T-helper 9 cell (primary cell): ENCODE measurements at places on chromosomes 2 and 18.

DNA sequence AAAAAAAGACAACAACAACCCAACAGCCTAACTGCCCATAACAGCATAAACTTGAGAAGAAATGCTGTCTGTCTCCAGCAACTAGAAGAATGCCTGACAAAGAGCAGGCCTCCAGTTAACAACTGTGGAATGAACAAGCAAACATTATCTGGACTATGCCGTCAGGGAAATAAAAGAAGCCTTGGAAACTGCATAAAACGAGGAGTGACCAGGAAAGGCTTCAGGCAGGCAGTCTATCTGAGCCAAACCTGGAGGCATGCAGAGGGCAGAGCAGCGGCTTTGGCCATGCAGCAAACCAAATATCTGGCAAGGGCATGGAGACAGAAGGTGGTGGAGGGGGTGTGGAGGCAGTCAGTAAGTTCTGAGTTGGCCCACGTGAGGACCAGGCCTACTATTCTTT, 11.1 kb downstream of the HES6 start:
- no peak for DNase-seq

DNA sequence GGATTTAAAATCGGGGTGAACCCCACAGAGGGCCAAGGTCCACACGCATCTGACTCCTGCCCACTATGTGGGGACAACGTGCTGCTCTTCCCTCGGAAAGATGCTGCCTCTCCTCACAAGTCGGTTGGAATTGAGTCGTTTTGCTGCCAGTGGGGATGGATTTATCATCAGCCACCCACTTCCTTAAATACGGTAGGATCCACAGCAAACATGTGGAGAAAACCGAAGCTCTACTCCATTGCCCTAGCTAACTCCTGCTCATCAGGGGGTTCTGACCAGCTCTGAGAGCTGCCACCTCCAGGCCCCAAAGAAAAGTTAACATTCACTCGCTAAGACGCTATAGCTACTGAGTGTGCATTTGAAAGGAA, 80.9 kb downstream of the CHRNA1 start:
- no peak for DNase-seq

GRCh38 chr18:10896851-10897250, 252.5 kb downstream of the PIEZO2 start:
- DNase-seq: no peak

DNA sequence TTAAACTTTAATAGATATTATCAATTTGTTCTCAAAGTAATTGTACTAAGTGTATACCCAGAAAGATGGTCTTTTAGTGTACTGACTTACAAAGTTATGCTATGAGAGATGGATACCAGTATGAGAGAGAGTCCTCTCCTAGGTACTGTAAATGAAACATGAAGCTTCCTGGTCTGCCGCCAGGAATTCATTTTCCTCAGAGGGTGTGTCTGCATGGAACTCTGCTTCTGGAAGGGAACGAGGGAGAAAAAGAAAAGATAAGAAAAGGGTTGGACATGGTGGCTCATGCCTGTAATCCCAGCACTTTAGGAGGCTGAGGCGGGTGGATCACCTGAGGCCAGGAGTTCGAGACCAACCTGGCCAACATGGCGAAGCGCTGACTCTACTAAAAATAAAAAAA, 2.2 kb upstream of the SSB start:
- no peak for DNase-seq

GRCh38 chr2:95377216-95378123, 25.0 kb upstream of the FAHD2A start:
- DNase-seq: no peak

GRCh38 chr2:226336283-226336682, 463.3 kb downstream of the IRS1 start:
- no peak for DNase-seq

- no peak for DNase-seq
Observed at GRCh38 chr2:63053889-63054602, 3.4 kb downstream of the OTX1 start.

- DNase-seq: no peak
Observed at GRCh38 chr2:226213717-226214116, 585.9 kb downstream of the IRS1 start.

GRCh38 chr2:9210030-9210429, 3.4 kb downstream of the ASAP2 start:
- no peak for DNase-seq

GRCh38 chr18:8951491-8951890, 151.0 kb upstream of the NDUFV2 start:
- DNase-seq: no peak

GRCh38 chr2:156405586-156405985, 30.6 kb upstream of the GPD2 start:
- no peak for DNase-seq

- DNase-seq: no peak
Observed at GRCh38 chr2:99537910-99538485, 48.2 kb upstream of the REV1 start.

DNA sequence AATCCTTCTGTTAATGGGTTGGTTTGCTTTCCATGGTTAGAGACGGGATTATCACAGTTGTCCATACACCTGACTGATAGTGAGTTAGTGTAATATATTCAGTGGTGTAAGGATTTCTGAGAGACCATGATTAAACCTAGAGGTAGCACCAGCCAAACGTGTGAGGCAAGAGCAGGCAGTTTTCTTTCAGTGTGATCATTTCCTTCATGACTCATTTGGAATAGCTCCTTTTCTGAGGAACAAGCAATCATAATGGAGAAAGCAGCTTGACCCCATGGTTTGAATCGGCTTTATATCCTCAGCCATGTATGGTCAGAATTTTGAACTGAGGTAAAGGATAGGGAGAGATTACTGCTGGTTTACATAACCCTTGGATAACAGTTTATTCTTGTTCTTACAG, 2.9 kb downstream of the MXD1 start:
- DNase-seq: no peak

- no peak for DNase-seq
Observed at GRCh38 chr2:136332436-136333095, 214.6 kb upstream of the CXCR4 start.

GRCh38 chr2:1644427-1644826, 99.9 kb downstream of the PXDN start:
- DNase-seq: no peak

GRCh38 chr2:104969564-104969963, 68.3 kb upstream of the MRPS9 start:
- no peak for DNase-seq

GRCh38 chr18:60910534-60910933, 422.7 kb upstream of the CDH20 start:
- DNase-seq: no peak

DNA sequence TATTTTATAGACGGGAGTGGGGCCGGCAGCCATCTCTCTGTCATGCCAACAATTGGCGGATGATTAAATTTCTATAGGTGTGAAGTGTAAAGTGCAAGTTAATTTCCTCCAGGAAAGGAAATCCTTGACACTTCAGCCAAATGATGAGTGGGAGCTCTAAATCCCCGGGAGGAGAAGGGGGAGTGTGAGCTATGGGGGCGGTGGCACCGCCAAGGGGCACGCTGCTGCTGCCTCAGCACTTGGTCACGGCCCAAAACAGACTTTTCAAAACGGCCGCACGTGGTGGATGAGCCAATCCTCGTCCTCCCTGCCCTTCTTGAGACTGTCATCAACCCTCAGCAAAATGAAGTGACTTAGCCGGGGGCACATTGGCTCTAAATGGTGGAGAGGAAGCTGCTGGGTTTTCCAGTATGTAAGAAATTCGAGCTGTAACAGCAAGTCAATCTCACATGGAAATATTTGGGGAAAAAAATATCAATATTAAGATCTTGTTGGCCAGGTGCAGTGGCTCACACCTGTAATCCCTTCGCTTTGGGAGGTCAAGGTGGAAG, 200.8 kb downstream of the TFCP2L1 start:
- DNase-seq: no peak

DNA sequence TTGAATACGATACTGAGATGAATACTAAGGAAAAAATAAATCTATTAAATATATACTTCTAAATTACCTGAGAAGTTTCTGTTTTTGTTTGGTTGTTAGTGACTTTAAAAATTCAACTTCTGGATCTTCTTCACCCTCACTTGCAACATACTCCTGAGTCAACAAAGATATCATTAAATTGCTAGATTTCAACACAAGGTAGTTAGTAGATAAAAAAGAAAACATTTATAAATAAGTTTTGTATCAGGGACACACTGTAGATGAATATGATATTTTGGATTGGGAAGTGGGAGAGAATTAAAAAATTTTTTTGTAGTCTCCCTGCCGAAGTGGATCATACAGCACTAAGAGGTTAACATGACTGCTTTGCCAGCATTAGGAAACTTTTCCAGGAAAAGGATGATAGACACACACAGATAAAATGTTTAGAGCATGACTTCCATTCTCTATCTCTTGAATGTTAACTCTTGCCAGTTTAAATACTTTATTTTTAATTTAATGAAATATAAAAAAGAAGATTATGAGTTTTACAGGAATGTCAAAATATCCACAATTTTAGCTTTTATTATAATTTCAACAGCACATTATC, 15.9 kb downstream of the SP9 start:
- no peak for DNase-seq

- DNase-seq: no peak
Observed at GRCh38 chr18:25225151-25225550, 126.8 kb downstream of the ZNF521 start.

- no peak for DNase-seq
Observed at GRCh38 chr2:161141033-161141432, 19.2 kb upstream of the TANK start.

- DNase-seq: no peak
Observed at GRCh38 chr2:239092571-239093294, 244.8 kb downstream of the TWIST2 start.

DNA sequence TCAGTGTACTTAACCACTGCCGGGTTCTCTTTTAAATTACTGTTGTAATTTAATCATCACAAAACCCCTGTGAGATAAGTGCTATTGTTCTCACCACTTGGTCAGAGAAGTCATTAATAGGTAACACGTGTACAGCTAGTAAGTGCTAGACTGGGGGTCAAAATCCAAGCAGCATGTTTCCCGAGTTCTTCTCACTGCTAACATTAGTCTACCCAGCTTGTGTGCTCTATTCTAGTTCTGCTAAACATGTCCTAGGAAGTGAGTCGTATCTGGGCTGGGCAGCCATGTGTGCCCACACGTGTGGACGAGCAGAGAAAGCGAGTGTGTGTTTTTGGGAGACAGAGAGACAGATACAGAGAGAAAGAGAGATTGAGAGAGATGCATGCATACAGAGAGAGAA, 94.1 kb downstream of the BIN1 start:
- DNase-seq: no peak

DNA sequence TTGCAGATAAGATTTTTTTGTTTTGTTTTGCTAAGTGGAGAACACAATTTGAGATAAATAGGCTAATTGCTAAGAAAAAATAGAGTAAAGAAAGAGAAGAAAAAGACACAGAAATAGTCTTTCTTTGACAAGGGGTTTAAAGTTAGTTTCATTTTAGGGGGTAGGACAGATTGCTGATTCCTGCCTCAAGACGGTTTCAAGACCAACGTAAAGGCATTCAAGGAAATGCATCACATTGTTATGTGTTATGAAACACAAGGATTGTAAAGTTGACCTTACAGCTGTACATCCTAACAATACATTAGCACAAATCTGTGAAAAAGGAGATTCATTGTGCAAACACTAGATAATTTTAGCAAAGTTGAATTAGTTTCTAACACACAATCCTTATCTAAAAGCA, 22.7 kb upstream of the ETAA1 start:
- no peak for DNase-seq

- no peak for DNase-seq
Observed at GRCh38 chr2:100752628-100753333, 67.2 kb upstream of the NPAS2 start.

DNA sequence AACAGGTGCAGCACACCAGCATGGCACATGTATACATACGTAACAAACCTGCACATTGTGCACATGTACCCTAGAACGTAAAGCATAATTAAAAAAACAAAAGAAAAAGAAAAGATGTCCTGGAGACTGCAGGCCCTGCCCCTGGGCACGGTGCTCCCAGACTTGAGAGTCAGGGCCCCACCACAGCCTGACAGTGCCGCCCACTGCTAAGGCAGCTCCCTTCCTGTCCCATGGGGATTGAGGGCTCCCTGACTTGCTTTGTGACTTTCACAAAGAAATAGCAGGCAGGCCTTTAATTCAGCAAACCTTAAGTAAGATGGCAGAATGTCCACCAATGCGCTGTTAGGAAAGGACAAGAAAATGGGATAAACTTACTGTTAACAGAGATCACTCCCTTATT, 116.8 kb downstream of the NDUFA10 start:
- DNase-seq: no peak

DNA sequence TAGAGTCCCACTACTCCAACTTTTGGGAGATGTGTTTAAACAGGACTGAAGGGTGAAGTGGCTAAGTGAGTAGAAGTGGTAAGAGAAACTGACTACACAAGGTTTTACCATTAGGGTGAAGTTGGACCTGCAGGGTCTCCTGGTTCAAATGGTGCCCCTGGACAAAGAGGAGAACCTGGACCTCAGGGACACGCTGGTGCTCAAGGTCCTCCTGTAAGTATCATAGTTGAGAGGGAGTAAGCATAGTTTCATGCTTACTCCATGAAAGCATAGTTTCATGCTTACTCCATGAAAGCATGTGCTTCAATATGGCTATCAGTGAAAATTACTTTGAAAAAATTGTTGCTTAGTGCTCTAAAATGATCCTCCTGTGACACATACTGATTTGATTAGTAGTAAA, 19.1 kb downstream of the COL3A1 start:
- no peak for DNase-seq

GRCh38 chr18:55863391-55863706, 275.4 kb upstream of the TCF4 start:
- no peak for DNase-seq

GRCh38 chr2:217074576-217075255, 214.9 kb upstream of the TNP1 start:
- DNase-seq: no peak

DNA sequence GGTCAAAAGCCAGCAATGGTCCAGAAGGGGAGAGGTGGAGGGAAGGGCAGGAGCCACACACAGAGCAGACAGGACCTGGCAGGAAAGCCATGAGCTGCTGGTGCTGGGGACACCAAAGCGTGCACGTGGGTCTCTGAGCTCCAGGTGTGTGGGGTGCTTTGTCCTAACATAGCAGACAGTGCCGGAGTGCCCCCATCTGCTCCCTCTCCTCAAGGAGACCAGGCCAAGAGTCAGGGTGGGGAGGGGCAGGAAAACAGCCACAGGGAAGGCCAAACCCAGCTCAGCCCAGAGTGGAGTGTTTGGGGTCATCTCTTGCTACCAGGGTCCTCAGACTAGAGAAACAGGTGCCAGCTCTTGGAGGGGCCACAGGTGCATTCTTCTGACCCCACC, 4.2 kb upstream of the GPC1 start:
- no peak for DNase-seq
